Naive thymus-derived CD8-positive, alpha-beta T cell (primary cell): ENCODE measurements at places on chromosomes 2 and 18.

DNA sequence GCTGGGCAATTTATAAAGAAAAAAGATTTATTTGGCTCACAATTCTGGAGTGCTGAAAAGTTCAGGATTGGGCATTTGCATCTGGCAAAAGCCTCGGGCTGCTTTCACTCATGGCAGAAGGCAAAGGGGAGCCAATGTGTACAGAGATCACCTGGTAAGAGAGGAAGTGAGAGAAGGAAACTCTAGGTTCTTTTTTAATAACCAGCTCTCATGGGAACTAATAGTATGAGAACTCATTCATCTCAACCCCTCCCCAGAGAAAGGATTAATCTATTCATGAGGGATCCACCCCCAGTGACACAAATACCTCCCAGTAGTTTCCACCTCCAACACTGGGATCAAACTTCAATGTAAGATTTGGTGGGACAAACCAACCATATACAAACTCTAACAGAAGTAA is 129.0 kb downstream of the EVA1A start:
- peaks cover 29% of the 10 kb centered on the region for H3K27me3 ChIP-seq
- H3K4me3 ChIP-seq, result peak overlapping the region; percentile 17
- no peaks in the 10 kb centered on the region for H3K36me3 ChIP-seq
- H3K4me1 ChIP-seq, result no peaks in the 10 kb centered on the region
- no peak overlapping the region for H3K27ac ChIP-seq
- DNase-seq, result no peak

- no peak overlapping the region for H3K27ac ChIP-seq
- no peaks in the 10 kb centered on the region for H3K36me3 ChIP-seq
- H3K4me3 ChIP-seq, result no peak overlapping the region
- H3K27me3 ChIP-seq, result peaks cover 13% of the 10 kb centered on the region
- no peak for DNase-seq
- peaks cover 4% of the 10 kb centered on the region for H3K4me1 ChIP-seq
Measured at GRCh38 chr18:79598633-79599175, 80.9 kb upstream of the CTDP1 start.

DNA sequence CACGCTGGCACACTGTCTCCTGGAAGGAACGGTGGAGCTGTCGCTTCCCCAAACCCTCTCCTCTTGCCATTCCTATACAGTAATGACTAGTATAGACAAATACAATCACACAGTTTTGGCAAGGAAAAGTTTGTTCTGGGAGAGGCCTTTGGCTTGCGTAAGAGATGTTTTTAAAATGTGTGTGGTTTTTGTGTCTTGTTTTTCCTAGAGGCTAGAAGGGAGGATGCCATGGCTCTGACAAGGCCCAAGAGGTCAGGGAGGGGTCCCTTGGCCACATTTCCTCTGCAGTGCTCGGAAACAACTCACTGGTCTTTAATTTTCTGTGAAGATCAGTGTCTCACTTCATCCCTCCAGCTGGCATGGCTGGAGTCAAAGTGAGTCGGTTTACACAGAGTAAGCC is 195.9 kb downstream of the SH3RF3 start:
- no peaks in the 10 kb centered on the region for H3K36me3 ChIP-seq
- no peak for DNase-seq
- peaks cover 26% of the 10 kb centered on the region for H3K4me1 ChIP-seq

- H3K4me1 ChIP-seq, result no peaks in the 10 kb centered on the region
- H3K27me3 ChIP-seq, result no peaks in the 10 kb centered on the region
- DNase-seq, result no peak
Measured at GRCh38 chr18:32730068-32730467, 42.8 kb downstream of the KLHL14 start.

DNA sequence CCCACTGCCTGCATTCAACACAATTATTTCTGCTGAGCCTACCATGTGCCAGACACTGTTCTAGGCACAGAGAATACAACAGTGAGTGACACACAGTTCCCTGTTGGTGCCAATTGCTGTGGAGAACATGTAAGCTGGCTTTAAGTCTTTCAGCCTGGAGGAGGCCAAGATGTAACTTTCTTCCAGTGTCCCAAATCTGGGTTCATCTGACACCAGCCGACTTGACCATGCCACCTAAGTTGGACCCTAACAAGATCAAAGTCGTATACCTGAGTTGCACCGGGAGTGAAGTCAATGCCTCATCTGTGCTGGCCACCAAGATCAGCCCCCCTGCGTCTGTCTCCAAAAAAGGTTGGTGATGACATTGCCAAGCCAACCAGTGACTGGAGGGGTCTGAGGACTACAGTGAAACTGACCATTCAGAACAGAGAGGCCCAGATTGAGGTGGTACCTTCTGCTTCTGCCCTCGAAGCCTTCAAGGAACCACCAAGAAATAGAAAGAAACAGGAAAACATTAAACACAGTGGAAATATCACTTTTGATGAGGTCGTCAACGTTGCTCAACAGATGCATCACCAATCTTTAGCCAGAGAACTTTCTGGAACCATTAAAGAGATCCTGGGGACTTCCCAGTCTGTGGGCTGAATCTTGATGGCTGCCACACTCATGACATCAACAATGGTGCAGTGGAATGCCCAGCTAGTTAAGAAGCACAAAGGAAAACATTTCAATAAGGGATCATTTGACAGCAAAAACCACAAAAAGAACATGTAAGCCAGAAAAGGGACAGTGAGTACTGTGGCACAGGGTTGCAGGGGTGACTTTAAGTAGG is 6.3 kb downstream of the TRABD2A start:
- peaks cover 86% of the 10 kb centered on the region for H3K4me1 ChIP-seq
- H3K4me3 ChIP-seq, result peak overlapping the region; percentile 97
- H3K36me3 ChIP-seq, result peaks cover 7% of the 10 kb centered on the region
- no peaks in the 10 kb centered on the region for H3K27me3 ChIP-seq
